ENCODE measurements at places on chromosomes 3 and 15.

GRCh38 chr3:153003862-153004261, 158.2 kb upstream of the RAP2B start:
- no peak for DNase-seq

DNA sequence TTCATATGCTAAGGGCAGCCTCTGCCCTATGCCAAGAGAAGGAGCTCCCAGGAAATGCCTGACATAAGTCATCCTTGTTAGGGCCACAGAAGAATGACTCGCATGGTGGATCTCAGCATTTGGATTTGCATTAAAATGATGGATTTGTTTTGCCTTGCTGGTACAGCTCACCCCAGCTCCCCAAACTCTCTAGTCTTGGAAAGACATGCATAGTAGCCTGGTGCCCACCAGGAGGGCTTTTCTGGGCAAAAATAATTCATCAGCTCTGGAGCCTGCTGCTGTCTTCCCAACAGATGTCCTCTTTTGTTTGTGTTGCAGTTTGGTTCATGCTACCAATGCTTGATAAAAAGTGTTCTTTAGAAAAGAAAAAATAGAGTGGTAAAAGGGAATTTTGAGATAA, 833.0 kb downstream of the AGBL1 start:
- no peak for DNase-seq

DNA sequence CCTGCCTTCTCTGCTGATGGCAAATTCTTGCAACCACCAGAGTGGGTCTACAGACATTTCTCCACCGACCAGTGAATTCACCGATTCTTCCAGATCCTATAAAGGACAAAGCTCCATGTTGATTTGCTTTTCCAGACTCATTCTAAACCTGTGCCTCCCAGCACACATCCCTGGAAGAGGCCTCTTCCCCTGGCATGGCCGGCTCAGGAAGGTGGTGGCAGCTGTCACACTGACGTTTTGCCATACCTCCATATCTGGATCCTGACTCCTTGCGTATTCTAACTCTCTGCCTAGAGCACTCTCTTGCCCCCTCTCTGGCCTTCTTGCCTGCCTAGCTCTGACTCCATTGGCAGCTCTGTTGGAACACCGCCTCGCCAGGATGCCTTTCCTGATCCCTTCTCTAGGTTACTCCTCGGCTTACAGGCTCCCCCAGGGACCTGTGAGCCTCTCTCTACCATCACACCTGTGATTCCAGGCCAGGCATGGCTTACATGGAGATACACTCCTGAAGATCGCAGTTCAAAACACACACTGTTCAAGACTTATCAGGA, 31.0 kb downstream of the SLCO2A1 start:
- no peak for DNase-seq

DNA sequence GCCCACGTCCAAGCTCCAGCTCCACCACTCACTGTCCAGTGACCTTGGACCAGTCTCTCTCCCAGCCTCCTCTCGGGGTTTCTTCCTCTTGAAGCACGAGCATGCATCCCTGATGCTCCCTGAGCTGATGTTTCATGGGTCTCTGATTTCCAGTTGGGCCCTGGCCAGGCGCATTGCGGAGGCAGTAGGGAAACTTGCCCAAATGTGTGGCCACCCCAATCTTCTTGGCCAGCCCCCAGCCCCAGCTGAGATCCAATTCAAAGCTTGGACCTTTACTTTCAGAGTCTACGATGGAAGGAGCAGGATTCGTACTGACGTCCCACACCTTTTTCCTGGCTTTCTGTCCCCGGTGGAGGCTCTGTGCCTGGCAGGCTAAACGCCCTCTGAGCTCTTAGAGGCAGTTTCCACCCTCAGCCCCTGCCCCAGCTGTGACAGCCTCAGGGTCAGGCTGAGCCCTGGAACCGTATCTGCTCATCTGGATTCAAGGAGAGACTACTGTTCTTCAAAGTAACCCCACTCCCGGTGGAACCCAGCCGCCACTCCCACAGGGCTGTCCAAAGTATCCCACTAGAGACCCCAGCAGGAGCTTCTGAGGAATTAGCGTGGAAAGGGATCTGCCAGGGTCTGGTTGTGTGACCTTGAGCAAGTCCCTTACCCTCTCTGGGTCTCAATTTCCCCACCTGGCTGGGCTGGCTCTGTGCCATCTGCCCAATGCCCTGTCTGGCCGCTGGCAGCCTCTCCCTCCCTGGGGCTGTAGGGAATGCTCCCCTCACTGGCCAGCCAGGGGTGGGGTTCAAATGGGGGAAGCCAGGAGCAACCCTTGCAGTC, 37.4 kb downstream of the CPN2 start:
- no peak for DNase-seq

DNA sequence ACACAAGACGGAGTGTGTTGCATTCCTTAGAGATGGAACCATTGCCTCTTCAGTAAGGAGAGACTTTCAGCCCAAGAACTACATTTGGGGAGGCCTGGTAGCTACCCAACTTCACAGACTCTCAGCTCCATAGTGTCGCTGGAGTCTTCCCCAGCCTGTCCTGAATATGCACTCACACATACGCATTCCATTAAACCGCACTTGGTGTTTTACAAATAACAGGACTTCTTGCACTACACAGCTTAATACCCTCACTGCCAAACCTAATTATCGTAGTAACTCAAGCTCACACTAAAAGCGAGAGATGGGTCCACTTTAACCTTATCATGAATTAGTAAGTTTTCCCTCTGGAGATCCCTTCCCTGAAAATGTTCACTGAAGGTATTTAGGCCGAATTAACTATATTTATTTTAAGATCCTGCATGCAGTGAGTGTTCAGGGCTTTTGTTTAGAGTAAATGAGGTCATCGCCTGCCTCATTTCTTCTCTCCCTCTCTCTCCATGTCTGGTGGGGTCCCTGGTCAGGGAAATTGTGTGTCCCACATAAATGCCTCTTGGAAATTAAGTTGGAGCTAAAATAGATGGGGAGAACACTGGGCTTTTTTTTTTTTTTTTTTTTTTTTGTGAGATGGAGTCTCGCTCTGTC, 171.9 kb downstream of the FAM43A start:
- DNase-seq = no peak

DNA sequence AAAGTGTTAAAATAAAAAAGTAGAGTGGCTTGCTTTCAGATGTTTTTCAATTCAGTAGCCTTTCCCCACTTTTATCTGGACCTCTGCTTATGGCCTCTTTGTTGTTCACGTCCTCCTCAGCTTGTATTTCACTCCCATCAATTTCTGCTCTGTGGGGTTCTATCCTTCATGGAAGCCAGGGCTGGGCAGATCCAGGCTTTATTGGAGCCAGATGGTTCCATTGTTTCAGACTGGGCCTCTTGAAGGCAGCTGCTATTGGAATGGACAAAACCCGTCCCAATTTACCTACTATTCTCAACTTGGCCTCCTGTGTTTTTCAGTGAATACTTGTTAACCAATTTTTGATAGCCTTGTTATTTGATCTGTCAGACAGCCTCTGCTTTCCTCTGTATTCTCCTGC, 10.9 kb upstream of the AADACL2 start:
- no peak for DNase-seq

DNA sequence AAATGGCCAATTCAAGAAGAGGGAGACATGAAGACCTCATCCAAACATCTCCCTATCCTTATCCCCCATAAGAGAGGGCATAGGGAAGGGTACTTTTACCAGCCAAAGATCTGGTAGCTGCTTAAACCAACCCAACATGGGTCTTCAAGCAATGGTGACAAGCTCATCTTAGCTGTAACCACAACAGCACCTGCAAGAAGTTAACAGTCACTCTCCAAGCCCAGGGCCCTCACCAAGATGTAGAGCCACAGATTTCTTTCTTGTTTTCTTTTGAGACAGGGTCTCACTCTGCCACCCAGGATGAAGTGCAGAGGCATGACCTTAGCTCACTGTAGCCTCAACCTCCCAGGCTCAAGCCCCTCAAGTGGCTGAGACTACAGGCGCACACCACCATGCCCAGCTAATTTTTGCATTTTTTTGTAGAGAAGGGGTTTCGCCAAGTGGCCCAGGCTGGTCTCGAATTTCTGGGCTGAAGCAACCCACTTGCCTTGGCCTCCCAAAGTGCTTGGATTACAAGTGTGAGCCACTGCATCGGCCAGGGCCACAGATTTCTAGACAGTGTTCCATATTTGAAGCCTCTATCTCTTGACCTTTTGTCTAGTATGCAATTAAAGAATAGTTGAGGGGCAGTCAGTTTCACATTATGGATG, 57.1 kb downstream of the DHX30 start:
- no peak for DNase-seq

DNA sequence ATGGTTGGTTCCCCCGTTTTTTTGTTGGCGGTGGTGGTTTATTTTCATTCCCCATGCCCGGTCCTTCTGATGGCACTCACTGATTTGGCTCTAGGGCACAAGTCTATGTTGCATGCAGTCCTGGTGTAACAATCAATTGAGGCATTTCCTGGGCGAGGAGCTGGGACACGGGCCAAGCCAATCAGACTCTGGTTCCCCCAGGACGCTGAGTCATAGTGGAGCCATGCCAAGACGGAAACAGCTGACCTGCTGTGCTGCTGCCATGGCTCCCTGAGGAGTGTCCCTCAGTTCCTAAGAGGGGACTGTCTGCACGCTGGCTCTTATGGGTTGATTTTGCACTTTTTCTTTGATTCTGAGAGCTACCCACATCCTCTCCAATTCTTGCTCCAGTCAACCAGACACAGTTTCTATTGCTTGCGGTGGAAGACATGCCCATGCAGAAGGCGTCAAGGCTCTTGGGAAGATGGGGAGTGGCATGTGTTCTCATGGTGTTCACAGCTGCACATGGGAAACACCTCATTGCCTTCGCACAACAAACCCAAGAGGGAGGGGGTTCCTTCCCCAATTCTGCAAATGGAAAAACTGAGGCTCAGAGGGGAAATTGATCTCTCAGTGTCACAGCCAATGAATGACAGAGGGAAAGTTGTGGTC, 28.3 kb upstream of the ALDH1L1 start:
- no peak for DNase-seq

- no peak for DNase-seq
Observed at GRCh38 chr3:15899388-15899787, 101.6 kb upstream of the ANKRD28 start.

DNA sequence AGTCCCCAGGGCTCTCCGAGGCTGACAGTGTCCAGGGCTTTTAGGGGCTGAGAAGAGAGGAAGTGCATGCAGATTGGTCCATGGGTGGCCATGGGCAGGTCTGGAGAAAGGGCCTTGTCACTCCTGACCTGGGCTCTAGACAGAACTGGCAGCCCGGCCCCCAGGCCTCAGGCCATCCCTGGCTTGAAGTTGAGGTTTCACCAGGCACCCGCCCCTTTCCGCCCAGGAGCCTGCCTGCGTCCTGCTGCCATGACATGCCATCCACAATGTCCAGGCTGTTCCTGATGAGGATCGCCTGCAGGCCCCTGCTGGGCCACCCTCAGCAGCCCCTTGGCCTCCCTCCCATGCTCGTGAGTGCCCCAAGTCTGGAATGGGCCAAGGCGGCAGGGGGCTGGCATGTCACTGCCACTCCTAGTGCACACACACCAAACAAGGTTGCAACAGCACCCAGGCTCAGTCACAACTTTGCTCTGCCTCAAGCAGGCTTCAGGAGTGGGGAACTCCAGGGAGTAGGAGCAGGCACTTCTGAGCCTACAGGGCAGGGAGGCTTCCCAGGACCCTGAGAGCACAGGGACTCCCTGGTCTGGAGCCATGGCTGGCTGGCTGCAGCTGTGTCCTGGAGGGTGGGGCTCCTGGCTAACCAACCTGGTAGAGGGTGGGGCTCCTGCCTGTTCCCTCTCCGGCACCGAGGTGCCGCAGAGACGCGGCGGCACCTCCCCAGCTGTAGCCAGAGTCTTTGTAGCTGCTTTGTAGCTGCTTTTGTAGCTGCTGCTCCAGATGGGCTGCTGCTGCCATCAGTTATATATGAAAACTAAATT, 1457.1 kb upstream of the GBE1 start:
- DNase-seq = no peak

DNA sequence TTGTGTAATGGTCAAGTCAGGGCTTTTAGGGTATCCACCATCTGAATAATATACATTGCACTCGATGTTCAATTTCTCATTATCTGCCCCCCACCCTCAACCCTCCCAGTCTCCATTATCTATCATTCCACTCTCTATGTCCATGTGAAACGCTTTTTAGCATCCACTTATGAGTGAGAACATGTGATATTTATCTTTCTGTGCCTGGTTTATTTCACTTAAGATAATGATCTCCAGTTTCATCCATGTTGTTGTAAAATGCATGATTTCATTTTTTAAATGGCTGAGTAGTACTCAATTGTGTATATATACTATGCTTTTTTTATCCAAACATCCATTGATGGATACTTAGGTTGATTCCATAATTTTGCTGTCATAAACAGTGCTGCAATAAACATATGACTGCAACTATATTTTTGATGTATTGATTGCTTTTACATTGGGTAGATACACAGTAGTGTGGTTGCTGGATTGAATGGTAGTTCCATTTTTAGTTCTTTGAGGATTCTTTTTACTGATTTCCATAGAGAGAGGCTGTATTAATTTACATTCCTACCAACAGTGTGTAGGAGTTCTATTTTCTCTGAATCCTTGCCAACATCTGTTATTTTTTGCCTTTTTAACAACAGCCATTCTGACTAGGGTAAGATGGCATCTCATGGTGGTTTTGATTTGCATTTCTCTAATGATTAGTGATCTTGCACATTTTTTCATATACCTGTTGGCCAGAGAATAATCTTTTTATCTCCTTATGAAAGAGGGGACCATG, 332.9 kb upstream of the TGFBR2 start:
- no peak for DNase-seq

DNA sequence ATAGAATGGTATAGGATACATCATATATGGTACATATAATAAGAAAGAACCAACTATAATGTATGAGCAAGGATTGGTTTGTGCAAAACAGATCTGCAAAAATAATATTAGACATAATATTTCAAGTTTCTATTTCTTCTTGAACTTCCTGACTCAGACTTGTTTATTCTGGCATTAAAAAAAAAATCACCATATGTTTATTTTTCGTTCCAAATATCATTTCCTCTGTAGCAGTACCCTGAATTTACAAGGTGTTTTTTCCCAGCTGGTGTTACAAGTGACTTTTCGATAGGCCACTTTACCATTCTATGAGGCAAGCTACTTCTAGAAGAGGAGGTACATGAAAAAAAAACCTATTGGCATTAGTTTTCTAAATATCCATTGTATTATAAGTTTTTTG, 785.0 kb downstream of the PDCD6IP start:
- DNase-seq = no peak

DNA sequence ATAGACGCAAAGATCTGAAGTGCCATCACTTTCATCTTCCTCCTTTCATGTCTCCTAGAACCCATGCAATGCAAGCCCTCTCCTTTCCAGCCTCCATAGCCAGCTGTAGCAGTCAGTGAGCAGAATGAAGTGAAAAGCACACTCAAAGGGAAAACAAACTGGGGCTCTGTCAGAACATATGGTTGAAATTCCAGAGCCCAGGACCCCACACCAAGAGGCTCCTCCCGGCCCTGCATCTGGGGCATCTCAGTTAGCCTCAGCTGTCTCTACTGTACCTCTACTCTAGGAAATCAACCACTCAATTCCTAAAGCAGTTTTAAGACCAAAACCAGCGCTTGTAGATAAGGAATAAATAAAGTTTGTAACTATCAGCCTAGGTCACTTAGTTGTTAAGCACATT, 73.8 kb upstream of the P3H2 start:
- no peak for DNase-seq

GRCh38 chr3:42501321-42501680, 1.1 kb upstream of the VIPR1 start:
- no peak for DNase-seq

Measured in left kidney (tissue), 8 donors.